ENCODE measurements at places on chromosomes 7 and 10.

DNA sequence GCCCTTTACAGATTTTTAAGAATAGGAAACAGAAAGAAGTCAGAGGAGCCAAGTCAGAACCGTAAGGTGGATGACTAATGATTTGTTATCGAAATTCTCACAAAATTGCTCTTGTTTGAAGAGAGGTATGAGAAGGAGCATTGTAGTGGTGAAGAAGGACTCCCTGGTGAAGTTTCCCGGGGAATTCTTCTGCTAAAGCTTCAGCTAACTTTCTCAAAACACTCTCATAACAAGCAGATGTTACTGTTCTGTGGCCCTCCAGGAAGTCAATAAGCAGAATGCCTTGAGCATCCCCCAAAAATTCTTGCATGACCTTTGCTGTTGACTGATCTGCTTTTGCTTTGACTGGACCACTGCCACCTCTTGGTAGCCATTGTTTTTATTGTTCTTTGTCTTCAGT lies 152.9 kb downstream of the HGF start:
- DNase-seq = no peak

DNA sequence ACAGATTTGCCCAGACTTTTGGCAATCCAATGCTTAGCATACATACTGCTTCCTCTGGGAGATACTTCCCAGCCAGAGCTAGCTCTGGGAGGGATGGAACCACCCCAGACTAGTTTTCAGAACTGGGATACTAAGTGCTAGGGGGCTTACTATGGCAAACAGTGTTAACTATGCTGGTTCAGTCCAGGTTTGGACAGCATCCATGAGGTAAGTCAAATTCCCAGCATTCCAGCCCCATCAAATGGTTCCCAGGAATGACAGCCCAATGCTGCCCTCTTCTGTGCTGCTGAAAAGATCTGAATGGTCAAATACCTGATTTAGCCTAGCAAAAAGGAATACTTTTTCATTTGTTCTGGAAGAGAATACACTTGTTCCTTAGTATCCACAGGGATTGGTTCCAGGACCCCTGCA lies 141.7 kb upstream of the CCDC6 start:
- DNase-seq = no peak

- DNase-seq = no peak
These were observed 104.7 kb downstream of the NPSR1 start for GRCh38 chr7:34762764-34763163.

DNA sequence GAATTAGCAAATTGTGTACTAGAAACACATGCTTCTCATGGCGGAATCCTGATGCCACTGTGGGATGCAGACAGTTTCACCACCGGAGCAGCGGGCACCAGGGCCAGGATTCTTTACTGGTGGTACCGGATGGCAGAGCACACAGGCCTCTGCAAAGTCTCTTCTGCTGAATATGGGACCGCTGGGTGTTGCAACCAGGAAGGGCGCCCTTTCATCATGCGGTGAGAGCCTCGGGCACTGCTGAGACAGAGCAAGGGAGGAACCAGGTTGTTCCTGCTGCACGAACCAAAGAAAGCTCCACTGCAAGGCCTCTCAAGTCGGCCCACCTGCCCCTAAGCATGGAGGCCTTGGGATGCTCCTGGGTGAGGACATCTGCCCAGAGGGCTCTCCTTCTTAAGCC lies 57.0 kb upstream of the NMT2 start:
- no peak for DNase-seq

- DNase-seq = no peak
These were observed 135.3 kb downstream of the ICA1 start for GRCh38 chr7:8126601-8127167.

- DNase-seq = no peak
These were observed 16.1 kb upstream of the NPFFR1 start for GRCh38 chr10:70299876-70300275.

DNA sequence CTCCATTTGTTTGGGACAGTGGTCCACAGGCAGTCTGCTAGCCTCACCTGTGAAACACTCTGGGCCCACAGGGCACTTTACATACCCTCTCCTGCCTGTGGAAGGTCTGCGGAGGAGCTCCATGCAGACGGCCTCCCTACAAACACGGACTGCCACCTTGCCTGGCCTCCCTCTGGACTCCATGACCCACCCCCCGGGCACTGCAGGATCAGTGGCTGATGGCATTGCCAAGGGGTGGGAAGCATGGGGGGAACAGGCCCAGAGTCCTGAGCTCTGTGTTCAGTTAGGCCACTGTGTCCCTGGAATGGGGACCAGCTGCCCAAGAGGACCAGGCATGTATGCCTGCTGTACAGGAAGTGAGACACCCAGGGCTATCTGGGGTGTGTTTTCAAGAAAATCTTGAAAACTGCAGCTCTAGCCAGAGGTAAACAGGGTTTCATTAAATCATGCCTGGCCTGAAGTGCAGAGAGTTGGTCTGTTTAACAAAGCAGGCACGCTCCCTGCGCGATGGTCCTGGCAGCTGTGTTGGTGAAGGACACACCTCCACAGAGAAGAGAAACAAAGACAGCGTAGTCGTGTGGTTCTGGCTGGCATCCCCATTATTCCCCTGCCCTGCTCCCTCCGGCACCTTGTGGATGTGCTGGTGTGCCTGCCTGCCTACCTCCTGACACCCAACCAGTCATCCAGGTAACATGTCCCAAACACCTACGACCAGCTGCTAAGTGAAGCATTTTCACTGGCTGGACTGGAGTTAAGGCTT lies 470.8 kb upstream of the ZMIZ1 start:
- DNase-seq = no peak

DNA sequence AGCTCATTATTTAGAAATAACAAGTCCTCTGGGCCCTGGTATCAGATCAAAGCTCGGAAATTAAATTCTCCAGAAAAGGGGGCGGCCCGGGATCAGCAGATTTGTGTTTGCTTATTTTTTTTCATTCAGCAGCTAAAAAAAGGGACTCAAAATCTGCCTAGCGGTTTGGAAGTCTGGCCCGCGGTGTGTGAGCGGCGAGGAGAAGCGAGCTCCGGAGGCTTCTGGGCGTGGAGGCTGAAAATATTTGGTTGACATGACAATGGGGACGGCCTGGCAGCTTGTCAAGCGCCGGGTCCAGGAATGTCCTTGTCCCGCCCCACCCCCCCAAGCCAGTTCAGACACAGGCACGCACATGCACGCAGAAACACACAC lies 43.4 kb downstream of the FOXL3 start:
- DNase-seq = no peak
